Hindlimb muscle (tissue), 1 donor: ENCODE measurements at places on chromosomes 6 and 20. TPM values are rescaled to one million over a fixed set of nuclear protein-coding genes. Genes with fewer than 3 reads are reported as not detected.

- DNase-seq = no peak
Observed at GRCh38 chr20:22303523-22303922, 280.8 kb downstream of the FOXA2 start.

DNA sequence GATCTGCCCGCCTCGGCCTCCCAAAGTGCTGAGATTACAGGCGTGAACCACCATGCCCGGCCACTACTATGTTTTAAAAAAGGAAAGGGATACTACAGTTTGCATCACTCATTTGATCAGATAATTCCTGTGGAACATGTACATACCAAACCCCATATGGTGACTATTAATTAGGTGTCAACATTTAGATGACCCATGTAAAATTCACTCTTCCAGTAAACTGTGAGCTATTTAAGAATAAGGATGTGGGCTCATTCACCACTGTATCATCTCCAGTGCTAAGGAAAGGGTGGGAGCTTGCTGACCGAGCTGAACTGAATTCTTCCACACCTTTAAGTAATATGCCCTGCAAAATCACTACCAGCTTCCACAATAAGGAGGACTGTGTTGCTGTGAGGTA, 127.5 kb downstream of the BTBD9 start:
- DNase-seq = no peak

- DNase-seq = no peak
Observed at GRCh38 chr6:56399250-56399671, 151.9 kb upstream of the COL21A1 start.

DNA sequence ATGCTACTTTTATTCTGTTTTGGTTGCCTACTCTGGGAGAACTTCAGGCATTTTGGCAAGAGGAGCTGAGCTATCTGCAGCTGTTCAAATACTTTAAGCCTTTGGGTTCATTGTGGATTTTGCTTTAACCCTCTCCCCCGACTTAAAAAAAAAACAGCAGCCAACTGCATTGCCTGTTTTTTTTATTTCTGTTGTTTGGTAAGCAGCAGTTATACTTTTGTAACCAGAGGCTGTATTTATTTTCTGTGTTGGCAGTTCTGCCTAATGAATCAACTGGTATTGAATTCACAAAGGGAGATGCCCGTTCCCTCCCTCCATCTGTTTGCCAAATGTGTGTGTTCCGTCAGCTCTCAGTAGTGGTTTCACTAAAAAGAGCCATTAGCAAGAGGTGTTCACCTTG, 484.0 kb downstream of the UTRN start:
- DNase-seq = peak; percentile 25

- no peak for DNase-seq
Observed at GRCh38 chr6:13831615-13832014, 17.3 kb upstream of the MCUR1 start.

GRCh38 chr20:35870541-35871258, 83.6 kb downstream of the SCAND1 start:
- no peak for DNase-seq

GRCh38 chr6:25601800-25602673, 50.0 kb upstream of the SCGN start:
- peak; percentile 47 for DNase-seq

- DNase-seq = no peak
Observed at GRCh38 chr6:67615796-67616195, 1019.3 kb upstream of the ADGRB3 start.

- no peak for DNase-seq
Observed at GRCh38 chr20:62653951-62654685, 11.8 kb downstream of the SLCO4A1 start.

DNA sequence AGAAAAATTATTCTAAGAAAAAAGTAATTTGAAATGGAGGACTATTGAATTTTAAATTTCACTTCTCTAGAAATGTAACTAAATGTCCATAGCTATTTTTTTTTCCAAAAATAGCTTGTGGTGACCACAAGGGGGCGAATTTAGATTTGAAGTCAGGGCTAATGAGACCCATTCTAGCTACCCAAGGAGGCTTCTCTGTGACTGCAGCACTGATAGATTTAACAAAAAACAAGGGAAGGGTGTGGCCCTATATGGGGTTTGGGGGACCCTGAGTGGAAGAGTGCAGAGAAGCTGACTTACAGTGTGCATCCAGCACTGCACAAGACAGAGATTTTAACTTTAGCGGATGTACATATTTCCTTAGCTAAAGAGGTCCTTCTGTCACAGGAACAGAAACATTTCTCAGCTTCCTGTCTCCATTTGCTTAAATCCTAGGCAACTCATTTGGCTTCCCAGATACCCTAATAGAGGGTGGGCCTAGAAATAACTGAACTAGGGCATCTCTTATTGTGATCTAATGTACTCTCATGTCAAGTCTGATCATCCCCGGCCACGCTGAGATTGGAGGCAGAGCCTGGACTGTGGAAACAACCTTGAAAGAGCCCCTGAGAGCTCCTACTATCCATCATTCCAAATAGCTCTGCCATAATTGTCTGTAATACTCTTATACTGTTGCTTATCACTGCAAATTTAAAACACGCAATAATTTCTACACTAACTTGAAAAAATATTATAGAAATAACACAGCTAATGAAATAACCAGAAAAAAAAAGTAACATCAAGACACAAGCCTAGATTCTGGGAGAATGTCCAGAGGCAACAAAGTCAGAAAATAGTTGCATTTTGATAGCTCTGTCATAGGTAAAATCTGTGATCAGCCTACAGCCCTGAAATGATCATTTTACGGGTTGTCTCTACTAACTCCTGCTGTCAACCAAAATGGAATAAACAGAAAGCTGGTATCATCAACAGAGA, 93.6 kb downstream of the SNAP91 start:
- DNase-seq = no peak

DNA sequence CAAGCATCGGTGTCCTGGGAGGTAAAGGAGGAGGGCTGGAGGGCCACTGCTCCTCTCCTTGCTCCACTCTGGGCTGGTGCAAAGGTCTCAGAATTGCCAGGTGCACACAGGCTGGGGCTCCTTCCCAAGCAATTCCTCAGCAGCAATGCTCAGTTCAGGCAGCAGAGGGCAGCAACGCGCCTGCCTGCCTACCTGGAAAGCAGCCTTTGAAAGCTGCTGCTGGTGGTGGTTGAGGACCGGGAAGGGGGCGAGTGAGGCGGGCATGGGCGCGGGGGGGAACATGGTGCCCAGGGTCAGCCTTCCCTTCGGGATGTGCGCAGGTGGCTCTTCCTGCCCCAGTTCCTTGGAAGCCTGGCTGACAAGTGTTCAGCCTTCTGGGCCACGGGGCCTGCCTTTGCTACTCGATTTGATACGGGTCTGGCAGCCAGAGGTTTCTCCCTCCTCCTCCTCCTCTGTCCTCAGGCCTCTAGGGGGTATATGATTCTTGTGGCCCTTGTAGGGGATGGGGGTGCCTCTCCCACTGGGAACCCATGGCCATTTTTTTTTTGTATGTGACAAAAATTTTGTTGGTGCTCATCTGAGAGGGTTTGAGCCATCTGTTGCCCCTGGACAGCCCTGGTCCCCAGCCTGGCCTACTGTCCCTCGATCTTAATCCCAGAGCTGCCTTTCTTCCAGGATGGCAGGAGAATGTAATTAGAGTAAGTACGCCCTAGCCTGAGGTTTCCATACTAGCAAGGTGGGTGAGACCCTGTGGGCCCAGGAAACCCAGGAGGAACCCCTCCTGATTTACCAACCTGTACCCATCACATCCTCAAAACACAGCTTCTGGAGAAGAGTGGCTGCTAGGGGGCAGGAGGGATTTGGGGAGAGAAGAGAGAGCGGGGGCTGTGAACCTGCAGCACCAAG, 20.1 kb downstream of the MRPS18A start:
- DNase-seq = peak; percentile 82

The CDH4 gene
- 1.0 TPM for polyA plus RNA-seq

The ENPP4 gene
- 35.0 TPM for polyA plus RNA-seq

The CST3 gene
- 118 TPM for polyA plus RNA-seq

The BHLHE23 gene
- not detected for polyA plus RNA-seq

The OXT gene
- 0.50 TPM for polyA plus RNA-seq

The GSTA1 gene
- not detected for polyA plus RNA-seq

The POU5F1 gene
- 0.85 TPM for polyA plus RNA-seq
